ENCODE measurements at places on chromosomes 2 and 18.

- DNase-seq, result no peak
Observed at GRCh38 chr2:110114831-110115255, 779 bp downstream of the MALL start.

- no peak for DNase-seq
Observed at GRCh38 chr2:27095745-27096651, 9.4 kb downstream of the KHK start.

- no peak for DNase-seq
Observed at GRCh38 chr2:80185091-80185490, 119.5 kb downstream of the LRRTM1 start.

DNA sequence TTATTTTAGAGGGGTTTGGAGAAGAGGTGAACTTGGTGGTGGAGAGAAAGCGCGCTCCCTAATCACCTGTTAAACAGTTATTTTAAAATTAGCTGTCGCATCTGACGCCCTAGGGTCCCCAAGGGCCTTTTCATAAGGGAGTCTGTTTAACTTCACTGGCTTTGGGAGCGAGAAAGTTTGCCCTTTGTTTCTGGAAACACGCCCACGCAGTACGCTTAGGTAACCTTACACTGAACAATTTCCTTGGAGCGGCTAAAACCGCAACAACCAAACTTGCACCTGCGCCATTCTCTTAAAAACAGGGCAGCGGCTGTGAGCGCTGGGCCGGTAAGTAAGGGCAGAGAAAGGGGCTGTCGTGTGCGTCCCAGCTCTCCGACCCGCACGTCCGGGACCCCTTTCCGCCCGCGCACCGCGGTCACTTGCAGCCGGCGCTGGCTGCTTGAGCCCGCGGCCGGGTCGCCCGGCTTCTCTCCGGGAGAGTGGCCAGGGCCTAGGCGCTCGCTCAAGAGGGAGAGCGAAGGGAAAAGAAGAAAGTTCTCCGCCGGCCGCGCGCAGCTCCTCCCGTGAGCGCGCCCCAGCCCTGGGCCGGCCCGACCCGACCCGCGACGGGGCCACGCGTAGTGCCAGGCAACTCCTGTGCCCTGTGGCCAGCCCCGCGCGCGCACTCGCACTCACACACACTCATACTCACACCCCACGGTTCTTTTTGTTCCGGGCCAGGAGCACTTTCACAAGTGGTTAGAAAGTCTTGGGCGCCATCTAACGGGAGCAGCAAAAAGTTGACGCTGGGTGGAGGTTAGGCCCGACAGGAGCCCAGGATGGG lies 19.2 kb downstream of the POU3F3 start:
- no peak for DNase-seq

- DNase-seq, result no peak
Observed at GRCh38 chr2:227473122-227473461, 1.1 kb downstream of the AGFG1 start.

GRCh38 chr2:44450806-44451205 lies 89.1 kb downstream of the CAMKMT start:
- no peak for DNase-seq

DNA sequence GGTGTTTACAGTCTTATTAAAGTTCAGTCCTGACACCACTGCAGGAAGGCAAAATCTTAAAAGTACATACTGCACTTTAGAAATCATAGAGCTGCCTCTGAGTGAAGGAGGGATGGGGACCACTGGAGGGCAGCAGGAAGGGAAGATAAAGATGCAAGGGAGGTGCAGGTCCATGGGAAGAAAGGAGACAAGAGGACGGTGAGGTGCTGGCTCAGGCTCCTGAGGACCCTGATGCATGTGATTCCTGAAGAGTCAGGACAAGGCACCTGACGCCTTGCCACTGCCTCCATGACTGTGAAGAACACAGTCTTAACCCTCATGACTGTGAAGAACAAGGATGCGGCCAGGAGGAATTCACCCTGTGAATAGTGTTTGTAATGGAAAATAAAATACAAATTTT lies 116.2 kb upstream of the NPAS2 start:
- DNase-seq, result no peak

- DNase-seq, result no peak
Observed at GRCh38 chr2:217911283-217912097, 91.3 kb downstream of the TNS1 start.

- no peak for DNase-seq
Observed at GRCh38 chr2:129490641-129491040, 488.8 kb upstream of the RAB6C start.

GRCh38 chr2:241485172-241485911 lies 23.0 kb downstream of the STK25 start:
- no peak for DNase-seq

- DNase-seq, result no peak
Observed at GRCh38 chr2:69134306-69134945, 121.4 kb downstream of the ANTXR1 start.

DNA sequence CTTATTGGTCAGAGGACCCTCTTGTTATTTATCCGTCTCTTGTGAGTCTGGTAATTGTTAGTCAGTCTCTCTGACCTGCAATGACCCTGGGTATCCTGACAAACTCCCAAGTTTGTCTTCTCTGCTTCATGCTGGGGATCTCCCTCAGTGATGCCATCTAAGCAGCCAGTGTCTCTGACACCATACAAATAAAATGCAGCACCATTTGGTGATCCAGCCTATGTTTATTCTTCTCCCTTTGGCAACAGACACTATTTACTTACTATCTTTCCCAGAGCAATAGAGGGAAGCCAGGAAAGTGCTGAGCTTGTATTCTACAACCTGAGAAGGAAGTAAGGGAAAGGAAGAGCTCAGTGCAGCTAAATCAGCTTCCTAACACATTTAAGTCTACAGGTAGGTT lies 15.9 kb downstream of the SERPINE2 start:
- DNase-seq, result no peak

GRCh38 chr2:212535996-212536816 lies 2.4 kb downstream of the ERBB4 start:
- DNase-seq, result no peak

GRCh38 chr2:39996653-39997080 lies 217.6 kb upstream of the THUMPD2 start:
- no peak for DNase-seq

GRCh38 chr2:13607139-13607538 lies 890.4 kb downstream of the TRIB2 start:
- DNase-seq, result no peak

- DNase-seq, result no peak
Observed at GRCh38 chr18:55665506-55665905, 77.5 kb upstream of the TCF4 start.

DNA sequence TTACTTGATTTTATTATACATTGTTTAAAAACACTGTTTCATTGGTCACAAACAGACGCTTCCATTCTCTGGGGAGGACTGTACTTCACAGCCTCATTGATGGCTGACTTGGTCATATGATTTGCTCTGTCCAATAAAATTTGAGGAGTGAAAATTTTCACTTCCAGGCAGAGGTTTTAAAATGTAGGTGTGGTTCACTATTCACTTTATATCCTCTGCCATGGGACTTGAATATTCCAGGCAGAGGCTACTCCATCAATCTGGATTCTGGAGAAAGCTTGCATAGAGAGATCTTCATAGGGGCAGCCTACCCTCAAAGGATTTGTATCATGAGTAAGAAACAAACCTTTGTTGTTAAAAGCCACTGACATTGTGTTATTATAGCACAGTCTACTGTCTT lies 56.7 kb downstream of the LDAH start:
- DNase-seq, result no peak

GRCh38 chr2:15154297-15154696 lies 406.8 kb downstream of the NBAS start:
- no peak for DNase-seq

GRCh38 chr2:171553858-171554257 lies 31.6 kb downstream of the CYBRD1 start:
- DNase-seq, result no peak

GRCh38 chr18:76507830-76508385 lies 12.9 kb upstream of the ZNF516 start:
- DNase-seq, result no peak

DNA sequence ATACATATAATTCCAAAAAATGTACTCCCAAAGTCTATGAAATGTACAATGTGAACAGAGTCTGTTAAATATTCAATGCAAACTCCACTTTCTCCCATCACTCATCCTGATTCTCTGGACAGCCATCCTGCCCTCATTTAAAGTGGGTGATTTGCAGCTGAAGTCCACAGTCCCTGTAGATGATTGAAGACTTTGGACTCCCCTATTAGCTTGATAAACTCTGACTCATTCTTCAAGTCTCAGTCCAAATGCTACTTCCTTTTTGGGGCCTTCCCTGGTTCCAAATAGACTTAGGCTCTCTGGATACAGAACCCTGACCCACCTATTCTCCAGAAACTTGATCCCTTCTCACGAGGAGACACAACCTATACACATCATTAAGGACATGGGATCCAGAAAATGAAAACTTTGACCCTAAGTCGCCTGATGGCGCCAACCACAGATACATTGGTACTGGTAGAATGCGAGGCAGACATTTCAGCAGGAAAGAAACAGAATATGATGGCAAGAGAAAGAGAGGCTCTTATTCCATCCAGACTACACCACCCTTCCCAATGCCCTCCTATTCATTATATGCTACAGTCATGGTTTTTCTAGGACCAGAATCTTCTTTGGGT lies 122.7 kb downstream of the VIT start:
- no peak for DNase-seq

DNA sequence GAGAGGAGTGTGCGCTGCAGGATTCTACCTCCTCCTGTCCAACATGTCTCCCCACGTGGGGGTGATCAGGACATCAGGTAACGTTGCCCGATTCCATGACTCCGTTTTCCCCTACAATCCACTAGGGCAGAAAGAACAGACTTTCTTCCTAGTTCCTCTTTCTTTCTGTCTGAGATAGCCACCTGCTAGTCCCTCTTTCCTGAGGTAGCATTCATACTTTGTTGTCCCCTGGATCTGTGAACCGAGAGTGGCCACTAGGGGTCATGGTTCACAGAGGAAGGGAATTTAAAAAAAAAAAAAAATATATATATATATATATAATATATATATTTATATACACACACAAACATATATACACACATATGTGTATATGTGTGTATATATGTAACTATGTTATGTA lies 210.0 kb upstream of the ZNF521 start:
- DNase-seq, result no peak
